ENCODE measurements at places on chromosomes 2 and 18. TPM values are rescaled to one million over a fixed set of nuclear protein-coding genes. Genes with fewer than 3 reads are reported as not detected.

DNA sequence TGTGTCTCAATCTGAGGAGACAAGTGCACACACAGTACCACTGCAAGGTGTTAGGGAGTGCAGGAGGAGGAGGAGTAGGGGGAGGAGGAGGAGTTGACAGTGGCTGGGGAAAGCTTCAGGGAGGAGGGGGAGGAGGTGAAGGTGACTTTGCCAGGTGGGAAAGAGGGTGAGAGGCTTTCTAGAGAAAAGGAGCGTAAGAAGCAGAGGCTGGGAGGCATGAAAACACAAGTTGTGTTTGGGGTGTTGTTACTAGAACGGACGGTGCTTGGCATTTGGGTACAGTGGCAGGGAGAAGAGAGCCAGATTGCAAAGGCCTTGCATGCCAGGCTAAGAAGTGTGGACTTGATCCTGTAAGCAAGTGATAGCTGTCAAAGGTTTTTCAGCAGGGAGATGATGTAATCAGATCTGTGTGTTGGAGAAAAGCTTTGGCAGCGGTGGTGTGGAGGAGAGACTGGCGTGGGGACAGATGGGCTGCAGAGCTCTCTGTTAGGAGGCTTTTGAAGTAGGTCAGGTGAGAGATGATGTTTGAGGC lies 16.2 kb downstream of the TANC1 start:
- DNase-seq = no peak

GRCh38 chr18:74546751-74547530 lies 12.6 kb downstream of the CNDP1 start:
- DNase-seq = no peak

GRCh38 chr18:42038936-42039335 lies 83.9 kb downstream of the PIK3C3 start:
- no peak for DNase-seq

- DNase-seq = no peak
Measured at GRCh38 chr2:200640176-200640575, 54.4 kb downstream of the AOX1 start.

Gene RAX
- total RNA-seq = not detected

DNA sequence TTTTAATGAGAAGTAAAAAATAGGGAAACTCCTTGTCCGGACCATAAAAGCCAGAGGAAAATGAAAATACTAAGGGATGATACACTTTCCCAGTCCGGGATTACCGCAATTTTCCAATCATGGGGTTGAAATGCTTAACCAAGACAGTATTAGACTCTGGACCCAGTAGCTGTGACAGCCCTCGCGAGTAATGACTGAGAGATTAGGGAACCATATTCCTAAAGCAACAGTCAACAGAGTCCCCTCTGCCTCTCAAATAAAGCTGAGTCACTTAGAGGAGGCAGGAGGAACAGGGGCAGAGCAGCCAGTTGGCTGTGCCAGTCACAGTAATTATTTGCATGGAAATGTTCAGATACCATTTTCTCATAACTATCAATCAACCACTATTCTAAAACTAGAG lies 34.8 kb downstream of the GPATCH11 start:
- DNase-seq = no peak

DNA sequence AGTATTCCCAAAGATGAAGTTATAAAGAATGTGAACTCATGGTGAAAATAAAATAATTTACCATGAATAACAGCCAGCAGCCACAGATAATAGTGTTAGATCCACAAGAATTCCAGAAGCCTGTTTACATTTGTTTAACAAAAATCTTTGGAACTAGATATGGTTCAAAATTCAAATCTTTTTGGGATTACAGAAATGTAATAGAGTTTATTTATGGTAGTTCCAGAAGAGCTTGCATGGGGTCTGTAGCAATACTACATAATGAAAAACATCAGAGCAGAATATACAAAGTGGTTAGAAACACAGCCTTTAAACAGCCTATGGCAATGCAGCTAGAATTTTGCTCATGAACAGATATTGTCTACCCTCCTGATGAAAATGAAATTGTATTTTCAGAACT lies 179.1 kb downstream of the RDH14 start:
- DNase-seq = no peak

Gene MOCOS
- total RNA-seq = not detected

Gene RIT2
- total RNA-seq = not detected

Gene TACR1
- not detected for total RNA-seq

GRCh38 chr2:202822411-202822810 lies 49.2 kb downstream of the ICA1L start:
- DNase-seq = no peak

GRCh38 chr2:222504719-222505118 lies 80.4 kb downstream of the SGPP2 start:
- DNase-seq = no peak

- DNase-seq = no peak
Measured at GRCh38 chr18:79508565-79509535, 113.1 kb downstream of the NFATC1 start.

GRCh38 chr2:201769666-201770373 lies 10.9 kb downstream of the ALS2 start:
- DNase-seq = no peak
